ENCODE measurements at places on chromosomes 2 and 18.

- no peak for DNase-seq
Observed at GRCh38 chr2:223829128-223829527, 8.3 kb downstream of the AP1S3 start.

DNA sequence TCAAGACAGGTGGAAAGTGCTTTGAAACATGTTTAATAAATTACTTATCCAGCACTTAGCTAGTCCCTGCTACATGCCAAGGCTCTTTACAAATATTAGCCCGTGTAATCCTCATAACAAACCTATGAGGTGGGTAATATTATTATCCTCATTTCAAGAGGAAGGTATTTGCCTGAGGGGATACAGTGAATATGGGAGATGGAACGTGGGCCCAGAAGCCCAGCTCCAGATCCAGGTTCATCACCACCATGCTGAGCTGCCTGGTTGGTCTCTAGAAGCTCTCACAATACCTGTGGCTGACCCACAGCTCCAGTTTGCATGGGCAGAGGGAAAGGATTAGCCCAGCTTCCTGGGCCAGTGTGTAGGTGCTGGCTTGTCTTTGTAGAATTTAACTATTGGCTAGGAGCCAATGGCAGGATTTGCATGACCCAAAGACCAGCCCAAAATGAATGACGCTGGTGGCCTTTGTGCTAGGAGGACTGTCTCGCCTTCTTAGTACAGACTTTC, 61.6 kb upstream of the ATP8B1 start:
- DNase-seq, result no peak

DNA sequence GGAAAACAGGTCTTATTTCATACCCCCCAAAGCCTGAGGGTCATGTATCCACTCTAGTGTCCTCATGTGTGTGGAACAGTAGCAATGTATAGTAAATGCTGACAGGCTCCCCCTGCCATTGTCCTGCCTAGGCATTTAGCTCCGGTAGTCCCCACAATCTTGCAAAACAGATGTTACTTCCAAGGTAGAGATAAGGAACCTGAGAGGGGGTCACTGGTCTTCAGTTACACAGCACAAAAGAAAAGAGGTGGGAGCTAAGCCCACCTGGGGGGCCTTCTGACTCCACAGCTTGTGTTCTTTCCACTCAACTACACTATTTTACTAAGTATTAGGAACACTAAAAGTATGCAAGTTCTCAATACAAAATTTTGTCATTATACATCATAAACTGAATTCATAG, 17.4 kb upstream of the FECH start:
- DNase-seq, result peak; percentile 74

- no peak for DNase-seq
Observed at GRCh38 chr2:19630921-19631320, 270.9 kb downstream of the TTC32 start.

DNA sequence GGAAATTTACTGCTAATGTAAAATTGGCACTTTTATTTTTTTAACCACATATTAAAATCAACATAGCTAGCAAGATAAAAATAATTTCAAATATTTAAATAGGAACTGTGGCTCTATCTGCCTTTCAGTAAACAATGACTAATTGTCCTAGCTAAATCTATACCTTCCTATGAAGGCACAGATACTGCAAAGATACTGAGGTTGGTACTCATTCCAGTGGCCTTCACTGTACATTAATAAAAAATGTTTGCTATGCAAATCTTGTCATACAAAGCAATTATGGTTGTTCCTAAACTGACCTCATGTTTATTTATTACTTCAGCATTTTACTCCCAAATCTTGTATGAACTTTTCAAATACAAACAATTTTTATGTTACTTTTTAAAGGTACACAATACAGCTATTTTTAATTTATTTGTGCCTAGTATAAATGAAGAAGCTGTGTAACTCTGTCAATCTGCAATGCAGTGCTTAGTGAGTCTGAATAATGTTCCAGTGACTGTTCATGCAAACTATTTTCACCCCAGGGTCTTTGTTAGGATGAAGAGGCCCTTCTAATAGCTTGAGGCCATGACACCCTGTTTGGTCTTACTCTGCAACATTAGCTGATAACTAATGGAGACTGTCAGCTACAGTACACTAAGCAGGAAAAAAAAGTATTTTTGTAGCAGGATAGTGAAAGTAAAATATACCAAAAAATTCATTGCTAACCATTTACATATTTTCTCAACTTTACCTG, 9.3 kb upstream of the ERBB4 start:
- no peak for DNase-seq

DNA sequence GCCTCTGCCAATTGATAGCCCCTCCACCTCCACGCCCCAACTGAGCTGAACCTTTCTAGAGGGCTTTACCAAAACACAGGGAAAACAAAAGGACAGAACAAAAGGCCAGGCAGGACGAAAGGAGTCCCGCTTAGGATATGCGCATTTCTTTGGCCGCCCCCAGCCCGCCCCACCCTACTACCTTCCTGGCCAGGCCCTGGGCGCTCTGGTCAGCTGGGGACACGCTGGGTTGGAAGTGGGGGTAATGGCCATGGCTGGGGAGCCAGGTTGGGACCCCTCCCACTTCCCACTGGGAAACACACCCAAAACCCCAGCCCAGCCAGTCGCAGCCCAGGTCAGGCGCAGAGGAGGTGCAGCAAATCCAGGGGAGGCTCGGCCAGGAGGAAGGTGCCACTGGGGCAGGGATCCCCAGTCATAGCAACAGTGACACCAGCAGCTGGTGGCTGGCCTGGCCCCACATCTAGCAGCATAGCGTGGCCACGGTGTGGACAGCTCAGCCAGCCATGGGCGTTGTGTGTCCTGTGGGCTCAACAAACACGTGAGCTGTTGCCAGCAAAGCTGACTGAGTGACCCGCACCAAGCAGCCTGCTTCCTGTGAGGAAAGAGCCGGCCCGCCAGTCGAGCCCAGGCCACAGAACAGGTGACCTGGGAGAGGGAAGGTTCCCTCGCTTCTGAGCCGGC, 24.6 kb upstream of the B3GNT7 start:
- no peak for DNase-seq

- no peak for DNase-seq
Observed at GRCh38 chr2:7146151-7146550, 228.9 kb downstream of the RNF144A start.

- DNase-seq, result peak; percentile 44
Observed at GRCh38 chr2:127453392-127454171, 35.4 kb downstream of the PROC start.

GRCh38 chr18:31998880-31999412, 19.7 kb upstream of the RNF125 start:
- no peak for DNase-seq

DNA sequence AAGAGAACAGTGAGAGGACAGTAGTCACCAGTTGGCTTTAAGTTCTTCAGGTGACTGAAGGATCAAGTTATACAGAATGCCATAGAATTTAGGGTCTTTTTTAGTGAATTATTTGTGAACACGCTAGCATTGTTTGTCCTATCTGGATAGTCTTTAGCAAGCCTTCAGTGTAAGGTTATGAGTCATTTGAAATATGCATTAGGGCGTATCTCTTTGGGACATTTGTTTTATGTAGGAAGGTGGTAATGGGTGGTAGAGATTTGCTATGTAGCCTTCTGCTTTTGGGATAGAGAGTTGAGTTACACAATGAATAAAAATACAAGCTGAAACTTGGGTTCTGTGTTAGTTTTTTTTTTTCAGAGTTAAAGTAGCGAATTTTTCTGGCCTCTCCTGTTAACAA, 13.0 kb downstream of the ACTR2 start:
- no peak for DNase-seq

DNA sequence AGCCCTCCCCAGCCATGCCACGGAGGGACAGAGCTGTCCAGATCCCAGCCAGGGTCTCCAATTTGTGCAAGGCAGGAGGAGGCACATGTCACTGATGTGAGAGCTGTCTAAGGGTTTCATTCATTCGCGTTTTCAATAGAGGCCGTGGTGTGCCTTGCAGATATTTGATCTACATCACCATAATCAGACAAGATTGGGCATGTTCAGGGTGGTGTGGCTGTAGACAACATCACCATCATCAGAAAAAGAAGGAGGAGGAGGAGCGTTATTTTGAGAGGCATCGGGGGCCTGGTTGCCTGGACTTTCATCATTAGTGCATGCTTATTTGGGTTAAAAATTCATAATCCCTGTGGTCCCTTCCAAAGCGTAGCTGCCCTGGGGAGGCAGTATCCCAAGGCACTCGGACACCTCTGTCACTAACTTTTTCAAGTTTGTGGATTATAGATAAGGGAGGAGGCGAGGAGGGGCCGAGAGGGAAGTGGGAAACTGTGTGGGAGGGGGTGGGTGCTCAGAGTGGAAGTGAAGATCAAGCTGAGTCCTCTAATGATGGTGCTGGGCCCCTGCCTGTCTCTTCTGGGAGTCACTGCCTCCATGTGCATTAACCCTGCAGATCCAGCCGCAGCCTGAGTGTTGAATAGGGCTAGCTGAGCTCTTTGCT, 194.1 kb downstream of the CTIF start:
- no peak for DNase-seq

GRCh38 chr18:54278615-54279014, 9.3 kb downstream of the POLI start:
- no peak for DNase-seq

DNA sequence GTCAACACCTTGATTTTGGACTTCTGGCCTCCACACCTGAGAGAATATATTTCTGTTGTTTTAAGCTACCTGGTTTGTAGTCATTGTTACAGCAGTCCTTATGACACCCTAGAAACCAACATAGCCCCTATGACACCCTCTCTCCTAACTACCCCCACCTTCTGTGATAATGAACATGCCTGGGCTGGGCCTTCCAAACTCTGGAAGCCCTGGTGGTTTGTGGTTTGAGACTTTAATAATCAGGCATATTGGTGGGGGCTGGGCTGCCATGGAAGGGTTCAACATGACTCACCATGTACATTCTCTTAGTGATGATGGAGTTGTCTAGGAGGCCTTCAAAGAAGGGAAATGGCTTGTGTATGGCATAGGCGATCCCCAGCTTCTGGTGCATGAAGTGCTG, 3.3 kb downstream of the SP110 start:
- no peak for DNase-seq

GRCh38 chr2:32900246-32900973, 46.3 kb upstream of the LTBP1 start:
- DNase-seq, result no peak

GRCh38 chr2:119513832-119514231, 10.5 kb downstream of the SCTR start:
- no peak for DNase-seq

- no peak for DNase-seq
Observed at GRCh38 chr2:134660626-134661402, 58.0 kb downstream of the TMEM163 start.

DNA sequence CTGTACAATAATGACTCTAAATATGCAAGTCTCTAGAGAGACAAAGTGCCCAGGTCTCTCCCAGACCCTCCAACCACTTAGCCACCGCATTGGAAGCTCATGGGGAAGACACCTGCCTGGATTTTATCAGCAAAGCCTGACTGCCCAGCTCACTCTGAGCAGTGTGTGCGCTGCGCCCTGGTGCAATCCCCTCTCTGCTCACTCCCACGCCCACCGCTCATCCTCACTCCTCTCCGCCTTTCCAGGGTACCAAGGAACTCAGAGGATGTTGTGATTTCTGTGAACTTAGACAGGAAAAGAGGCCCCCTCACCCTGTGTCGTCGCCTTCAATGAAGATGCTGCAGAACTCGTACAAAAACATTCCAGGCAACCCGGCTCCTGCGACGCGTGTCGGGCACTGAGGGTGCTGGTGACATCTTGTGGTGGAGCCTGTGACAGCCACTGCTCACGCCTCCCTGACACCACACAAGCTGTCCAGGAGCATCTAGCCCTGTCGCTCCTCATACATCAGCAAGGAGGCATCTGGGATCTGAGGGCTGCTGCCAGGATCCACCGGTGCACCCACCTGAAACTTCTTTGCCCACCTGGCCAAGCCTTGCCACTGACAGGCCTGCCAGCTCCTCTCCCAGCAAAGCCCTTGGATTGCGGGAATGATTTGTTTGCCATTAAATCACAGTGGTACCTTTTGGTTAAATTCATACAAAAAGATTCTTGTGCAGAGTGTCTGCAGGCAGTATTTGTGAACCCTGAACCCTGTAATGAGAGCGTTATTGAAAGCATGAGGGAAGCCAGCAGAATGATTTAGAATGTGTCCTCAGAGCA, 220.4 kb downstream of the ZNF516 start:
- DNase-seq, result no peak

DNA sequence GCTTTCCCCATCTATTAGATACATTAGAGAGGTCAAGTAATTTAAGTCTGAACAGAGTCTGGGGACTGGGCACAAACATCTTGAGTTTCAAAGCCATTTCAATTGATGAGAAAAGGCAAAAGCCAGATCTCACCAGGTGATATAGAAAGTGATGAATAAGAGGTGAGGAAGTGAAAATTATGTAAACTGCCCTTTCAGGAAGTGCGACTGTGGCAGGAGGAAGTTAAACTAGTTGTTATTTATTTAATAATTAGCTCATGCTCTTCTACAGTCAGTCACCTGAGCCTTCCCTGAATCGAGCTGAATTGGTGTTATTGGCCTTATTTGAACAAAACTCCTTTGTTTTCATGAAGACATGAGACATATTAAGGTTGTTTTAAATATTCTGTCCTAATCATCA, 115.1 kb downstream of the CDH20 start:
- DNase-seq, result no peak

GRCh38 chr2:62016957-62017356, 111.5 kb downstream of the COMMD1 start:
- no peak for DNase-seq

- no peak for DNase-seq
Observed at GRCh38 chr18:13594551-13594950, 131.8 kb downstream of the FAM210A start.

- DNase-seq, result no peak
Observed at GRCh38 chr2:176391148-176391419, 121.8 kb downstream of the MTX2 start.

DNA sequence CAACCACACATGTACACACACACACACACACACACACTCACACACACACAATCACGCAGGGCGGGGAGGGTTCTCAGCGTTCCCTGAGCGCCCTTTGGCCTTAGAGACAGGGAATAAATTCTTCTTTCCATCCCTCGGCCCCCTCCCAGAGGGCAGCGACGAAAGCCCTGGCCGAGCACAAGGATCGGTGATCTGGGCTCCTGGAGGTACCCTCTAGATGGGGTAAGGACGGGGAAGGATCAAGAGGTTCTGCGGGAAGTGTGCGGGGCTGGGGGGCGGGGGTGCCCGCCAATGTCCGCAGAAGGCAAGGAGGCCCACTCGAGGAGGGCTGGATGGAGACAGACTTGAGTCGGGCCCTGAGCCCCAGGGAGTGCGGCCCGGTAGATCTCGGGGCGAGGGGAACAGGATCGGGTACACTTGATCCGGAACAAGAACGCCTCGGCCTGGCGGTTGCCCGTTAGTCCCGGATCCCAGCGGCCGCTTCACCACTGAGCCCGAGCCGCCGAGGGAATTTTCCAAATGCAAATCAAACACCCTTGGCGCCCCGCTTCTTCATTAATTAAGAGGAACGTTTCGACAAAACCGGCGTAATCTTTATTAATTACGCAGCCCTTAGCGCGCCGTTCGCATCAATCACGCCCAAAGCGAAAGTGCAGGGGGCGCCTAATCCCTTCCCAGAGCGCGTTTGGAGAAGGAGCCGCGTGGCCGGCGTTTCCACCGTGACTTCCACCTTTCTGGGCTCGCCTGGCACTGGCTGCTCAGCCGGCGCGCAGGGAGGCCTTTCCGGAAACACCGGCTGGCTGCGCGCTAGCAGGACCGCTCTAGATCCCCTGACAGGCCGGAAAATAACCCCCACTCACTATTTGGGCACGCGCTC, 7.0 kb upstream of the PAX3 start:
- DNase-seq, result no peak

Data from erythroblast (primary cell).